ENCODE measurements at places on chromosomes 11 and 22. TPM values are rescaled to one million over a fixed set of nuclear protein-coding genes. Genes with fewer than 3 reads are reported as not detected.

Gene BTBD18
- not detected for total RNA-seq

GRCh38 chr11:35302398-35302797, 117.0 kb downstream of the SLC1A2 start:
- no peak for DNase-seq

DNA sequence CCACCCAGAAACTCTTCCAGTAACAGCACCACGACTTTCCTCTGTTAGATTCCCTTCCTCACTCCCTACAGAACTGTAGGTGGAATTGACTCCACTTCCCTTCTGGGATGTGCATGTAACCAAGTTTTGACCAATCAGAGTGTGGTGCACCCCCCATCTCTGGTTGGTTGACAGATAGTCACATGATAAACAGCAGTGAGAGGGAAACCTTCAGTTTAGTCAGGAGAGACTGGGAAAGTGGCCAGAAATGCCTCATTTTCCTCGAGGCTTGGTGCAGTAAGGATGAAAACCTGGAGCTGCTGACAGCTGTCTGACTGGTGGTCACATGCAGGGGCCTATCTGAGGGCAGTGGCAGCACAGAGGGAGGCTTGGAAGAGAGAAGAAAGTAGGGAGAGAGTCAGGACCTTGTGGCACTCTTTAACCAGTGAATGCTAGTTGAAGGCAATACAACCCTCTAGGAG, 67.3 kb upstream of the GRK3 start:
- no peak for DNase-seq

- no peak for DNase-seq
Measured at GRCh38 chr22:17250380-17251082, 31.3 kb upstream of the ADA2 start.

GRCh38 chr22:42856179-42856864, 751 bp downstream of the ARFGAP3 start:
- DNase-seq, result peak; percentile 91

DNA sequence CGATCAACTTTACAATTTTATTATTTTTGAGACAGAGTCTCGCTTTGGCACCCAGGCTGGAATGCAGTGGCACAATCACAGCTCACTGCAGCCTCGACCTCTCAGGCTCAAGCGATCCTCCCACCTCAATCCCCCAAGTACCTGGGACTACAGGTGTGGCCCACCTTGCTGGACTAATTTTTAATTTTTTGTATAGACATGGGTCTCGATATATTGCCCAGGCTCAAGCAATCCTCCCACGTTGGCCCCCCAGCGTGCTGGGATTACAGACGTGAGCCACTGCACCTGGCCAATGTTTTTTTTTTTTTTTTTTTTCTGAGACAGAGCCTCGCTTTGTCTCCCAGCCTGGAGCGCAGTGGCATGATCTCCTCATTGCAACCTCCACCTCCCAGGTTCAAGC, 2.0 kb upstream of the PPFIA1 start:
- DNase-seq, result no peak

Gene ZP1
- not detected for total RNA-seq

Gene KCNJ5
- 123 TPM for total RNA-seq

GRCh38 chr11:116421529-116422185, 351.1 kb downstream of the BUD13 start:
- DNase-seq, result no peak

GRCh38 chr11:17831228-17831627, 96.6 kb downstream of the KCNC1 start:
- no peak for DNase-seq

Gene OR52L1
- total RNA-seq, result not detected

- DNase-seq, result no peak
Measured at GRCh38 chr11:61702701-61703312, 22.6 kb downstream of the DAGLA start.

Gene PGM2L1
- total RNA-seq, result 2.8 TPM

Gene PRDM11
- total RNA-seq, result 14.0 TPM

Gene IL17REL
- not detected for total RNA-seq

Gene LARGE2
- 1.0 TPM for total RNA-seq

Gene GP1BB
- total RNA-seq, result 1.6 TPM

DNA sequence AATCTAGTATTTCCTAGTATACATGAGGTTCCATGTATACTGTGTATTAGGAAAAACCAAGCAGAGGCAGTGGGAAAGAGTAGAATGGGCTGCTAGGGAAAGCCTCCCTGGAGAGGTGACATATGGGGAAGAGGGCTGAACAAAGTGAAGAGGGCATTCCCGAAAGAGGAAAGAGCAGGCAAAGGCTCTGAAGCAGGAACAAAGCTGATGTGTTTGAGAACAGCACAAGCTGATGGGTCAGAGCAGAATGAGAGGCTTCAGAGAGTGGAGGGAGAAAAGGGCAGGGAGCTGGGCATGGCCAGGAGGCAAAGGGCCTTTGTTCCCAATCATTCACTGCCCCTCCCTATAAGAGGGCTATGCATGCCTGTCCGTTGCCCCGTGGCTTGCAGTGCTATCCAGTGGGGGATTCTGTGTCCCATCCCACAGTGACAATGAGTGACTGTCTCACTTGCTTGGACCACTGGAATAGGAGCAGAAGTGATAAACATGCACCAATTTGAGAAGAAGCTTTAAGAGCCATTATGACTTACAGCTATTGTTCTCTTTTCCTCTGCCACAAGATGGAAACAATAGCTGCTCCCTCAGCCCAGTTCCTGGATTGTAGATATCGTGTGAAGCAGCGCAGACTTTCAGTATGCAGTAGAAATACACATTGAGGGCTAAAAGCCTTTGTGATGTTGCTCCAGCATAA, 39.6 kb downstream of the GALNT18 start:
- no peak for DNase-seq

GRCh38 chr11:130606781-130607511, 158.5 kb downstream of the ADAMTS15 start:
- DNase-seq, result no peak

- peak; percentile 51 for DNase-seq
Measured at GRCh38 chr11:61963282-61964057, 4.0 kb downstream of the FTH1 start.

Gene TSPAN18
- 54.0 TPM for total RNA-seq

Gene OR51E2
- not detected for total RNA-seq

GRCh38 chr11:117166491-117166890, 12.1 kb upstream of the SIDT2 start:
- no peak for DNase-seq

GRCh38 chr11:62547691-62548281, 1.2 kb upstream of the AHNAK start:
- no peak for DNase-seq

Gene TESMIN
- 2.6 TPM for total RNA-seq

GRCh38 chr11:11142430-11142829, 210.6 kb downstream of the CSNK2A3 start:
- no peak for DNase-seq

DNA sequence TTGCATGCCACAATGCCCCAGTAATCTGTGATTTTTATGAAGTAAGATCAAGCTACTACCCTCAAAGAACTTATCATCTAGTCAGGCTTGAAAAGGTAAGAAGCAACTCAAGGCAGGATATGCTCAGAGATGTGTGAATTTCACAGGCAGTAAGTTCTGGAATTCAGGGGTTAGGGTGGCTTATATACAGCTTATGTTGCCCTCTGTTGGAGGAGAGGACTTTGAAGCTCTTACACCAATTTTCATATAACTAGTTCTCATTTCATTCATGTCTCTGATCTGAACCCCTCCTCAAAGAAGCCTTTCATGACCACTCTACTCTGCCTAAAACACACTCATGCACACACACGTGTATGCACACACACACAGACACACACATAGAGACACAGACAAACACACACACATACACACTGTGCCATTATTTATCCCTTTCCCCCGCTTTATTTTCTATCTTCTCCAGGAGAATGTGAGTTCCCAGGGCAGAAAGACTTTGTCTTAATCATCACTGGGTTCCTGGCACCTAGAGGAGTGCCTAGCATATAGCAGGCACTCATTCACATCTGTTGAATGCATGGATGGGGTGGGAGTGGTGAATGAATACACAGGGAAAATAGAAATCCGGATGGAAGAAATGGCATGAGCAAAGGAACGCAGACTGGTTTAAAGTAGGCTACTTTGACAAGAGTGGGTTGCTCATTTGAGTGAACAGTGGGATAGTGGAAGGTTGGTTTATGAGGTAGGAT, 220.7 kb upstream of the ZBED5 start:
- no peak for DNase-seq

DNA sequence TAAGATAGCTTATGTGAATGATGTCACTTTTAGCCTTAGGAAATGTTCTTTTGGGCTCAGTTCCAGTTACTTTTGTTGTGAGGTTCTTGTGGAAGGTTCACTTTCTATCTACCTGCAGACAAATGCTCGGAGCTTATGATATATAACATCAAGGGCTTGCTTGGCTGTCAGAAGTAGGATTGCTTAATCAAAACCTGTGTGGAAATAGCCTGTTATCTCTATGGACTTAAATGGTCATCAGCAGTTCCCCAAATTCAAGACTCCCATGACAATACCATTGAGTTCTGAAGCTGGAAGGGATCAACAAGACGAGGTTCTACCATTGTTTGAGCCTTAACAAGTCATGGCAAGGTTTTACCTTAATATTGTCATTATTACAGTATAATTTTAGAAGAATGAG, 43.8 kb downstream of the FLI1 start:
- no peak for DNase-seq

- no peak for DNase-seq
Measured at GRCh38 chr11:43819926-43820325, 60.7 kb upstream of the ALKBH3 start.

Gene OR6Q1
- total RNA-seq, result not detected

Gene APOA5
- total RNA-seq, result not detected

GRCh38 chr11:104837969-104838639, 60.2 kb downstream of the CASP12 start:
- no peak for DNase-seq

Gene TYR
- total RNA-seq, result not detected

DNA sequence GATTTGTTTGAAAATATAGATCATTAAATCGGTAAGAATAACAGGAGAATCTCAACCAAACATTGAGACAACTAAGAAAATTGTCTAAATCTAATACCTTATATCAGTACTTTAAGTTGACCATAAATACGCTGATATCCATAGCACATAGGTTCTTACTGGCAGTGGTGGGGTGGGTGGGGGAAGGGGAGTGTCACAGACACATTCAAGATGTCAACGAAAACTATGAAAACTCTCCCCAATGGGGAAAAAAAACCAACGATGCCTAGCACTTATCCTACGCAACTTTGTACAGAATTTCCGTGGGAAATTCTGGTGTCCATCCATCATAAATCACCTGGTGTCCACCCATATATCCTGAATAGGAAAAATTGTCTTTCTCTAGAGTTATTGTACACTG, 6.2 kb downstream of the GRAP2 start:
- no peak for DNase-seq

DNA sequence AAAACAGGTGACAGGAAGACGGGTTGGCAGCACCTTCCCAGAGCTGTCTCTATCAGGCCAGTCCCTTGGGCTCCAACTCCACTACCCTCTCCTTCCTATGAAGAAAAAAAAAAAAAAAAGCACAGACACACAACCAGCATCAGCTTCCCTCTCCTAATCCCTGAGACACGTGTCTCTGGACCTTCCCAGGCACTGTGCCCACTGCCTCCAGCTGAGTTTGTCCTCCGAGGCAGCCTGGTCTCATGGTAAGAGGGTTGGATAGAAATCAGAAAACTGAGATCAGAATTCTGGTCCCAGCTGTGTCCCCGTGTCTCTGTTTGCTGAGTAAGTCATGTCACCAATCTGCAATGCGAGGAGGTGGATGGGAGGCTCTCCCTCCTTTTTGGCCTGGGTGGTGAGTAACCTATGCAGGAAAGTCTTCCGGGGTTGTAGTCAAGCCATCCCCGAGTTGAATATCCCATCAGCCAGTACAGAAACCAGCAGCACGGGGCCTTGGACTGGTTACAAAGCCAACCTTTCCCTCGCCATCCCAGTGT, 193.7 kb upstream of the TBCEL start:
- no peak for DNase-seq

DNA sequence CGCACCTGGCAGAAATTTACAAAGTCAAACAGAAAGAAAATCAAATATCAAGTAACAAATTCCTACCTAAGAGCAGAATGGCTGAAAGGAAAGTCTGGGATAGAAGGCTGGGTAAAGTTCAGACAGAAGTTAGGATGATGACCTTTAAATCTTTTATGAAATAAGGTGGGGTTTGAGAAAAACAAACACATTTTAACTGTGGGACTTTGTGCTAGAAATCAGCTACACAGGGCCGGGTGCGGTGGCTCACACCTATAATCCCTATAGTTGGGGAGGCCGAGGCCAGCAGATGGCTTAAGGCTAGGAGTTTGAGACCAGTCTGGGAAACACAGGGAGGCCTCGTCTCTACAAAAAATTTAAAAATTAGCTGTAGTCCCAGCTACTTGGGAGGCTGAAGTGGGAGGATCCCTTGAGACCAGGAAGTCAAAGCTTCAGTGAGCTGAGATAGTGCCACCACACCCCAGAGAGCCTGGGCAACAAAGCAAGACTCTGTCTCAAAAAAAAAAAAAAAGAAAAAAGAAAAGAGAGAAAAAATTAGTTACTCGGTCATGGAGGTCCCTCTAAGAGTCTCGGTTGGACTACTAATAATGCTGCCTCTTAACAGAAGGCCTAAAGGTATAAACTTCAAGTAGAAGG, 119.7 kb upstream of the BID start:
- no peak for DNase-seq

- no peak for DNase-seq
Measured at GRCh38 chr11:60795291-60795690, 10.2 kb downstream of the MS4A10 start.

- no peak for DNase-seq
Measured at GRCh38 chr11:36129955-36130354, 159.3 kb downstream of the COMMD9 start.

Gene TIMP3
- total RNA-seq, result 554 TPM

DNA sequence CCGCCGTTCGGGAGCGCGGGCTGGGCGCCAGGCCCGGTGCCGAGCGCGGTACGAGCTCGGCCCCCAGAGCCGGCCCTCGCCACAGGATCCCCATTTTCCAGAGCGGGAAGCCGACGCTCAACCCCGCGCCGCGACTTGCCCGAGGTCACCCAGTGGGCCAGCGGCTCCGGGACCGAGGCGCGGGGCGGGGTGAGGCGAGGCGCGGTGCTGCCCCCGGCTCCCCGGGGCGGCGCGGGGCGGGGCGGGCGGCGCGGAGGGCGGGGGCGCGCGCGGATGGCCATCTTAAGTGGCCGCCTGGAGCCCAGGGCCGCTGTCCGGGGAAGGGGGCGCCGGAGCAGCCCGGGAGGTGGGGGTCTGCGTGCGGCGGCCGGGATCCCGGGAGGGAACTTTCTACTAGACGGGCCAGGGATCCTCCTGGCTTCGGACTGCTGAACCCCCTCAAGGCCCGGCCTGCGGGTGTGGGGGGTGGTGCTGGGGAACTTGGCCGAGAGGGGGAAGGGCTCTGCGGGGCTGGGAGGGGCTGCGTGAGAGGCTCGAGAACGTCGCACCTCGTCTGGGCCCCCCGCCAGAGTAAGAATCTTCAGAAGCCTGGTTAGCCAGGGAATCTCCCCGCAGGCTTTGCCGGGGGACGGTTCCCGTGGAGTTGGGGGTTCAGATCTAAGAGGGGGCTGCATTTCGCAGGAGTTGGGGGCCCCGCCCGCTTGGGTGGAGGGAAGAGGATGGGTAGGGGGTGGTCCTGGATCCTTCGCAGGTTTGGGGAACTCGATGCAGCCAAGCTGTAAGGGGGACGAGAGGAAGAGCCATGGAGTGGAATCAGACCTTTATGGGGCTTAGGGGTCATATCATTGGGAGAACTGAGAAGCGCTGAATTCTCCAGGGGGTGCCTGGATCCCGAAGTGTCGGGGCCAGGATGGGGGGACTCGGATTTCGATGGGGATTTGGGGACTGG, 678 bp upstream of the INPPL1 start:
- DNase-seq, result peak; percentile 69

Gene FAM181B
- 0.04 TPM for total RNA-seq

Gene CYTH4
- total RNA-seq, result 4.7 TPM

Gene NF2
- 53.7 TPM for total RNA-seq

Gene MRGPRX1
- total RNA-seq, result not detected

GRCh38 chr11:8354622-8355415, 91.1 kb upstream of the LMO1 start:
- DNase-seq, result no peak
